Stimulated activated CD8-positive, alpha-beta memory T cell treated with anti-CD3 and anti-CD28 coated beads, Interleukin-7, amount 100 ng/mL, for 48 hours (primary cell): ENCODE measurements at places on chromosomes 2 and 18.

DNA sequence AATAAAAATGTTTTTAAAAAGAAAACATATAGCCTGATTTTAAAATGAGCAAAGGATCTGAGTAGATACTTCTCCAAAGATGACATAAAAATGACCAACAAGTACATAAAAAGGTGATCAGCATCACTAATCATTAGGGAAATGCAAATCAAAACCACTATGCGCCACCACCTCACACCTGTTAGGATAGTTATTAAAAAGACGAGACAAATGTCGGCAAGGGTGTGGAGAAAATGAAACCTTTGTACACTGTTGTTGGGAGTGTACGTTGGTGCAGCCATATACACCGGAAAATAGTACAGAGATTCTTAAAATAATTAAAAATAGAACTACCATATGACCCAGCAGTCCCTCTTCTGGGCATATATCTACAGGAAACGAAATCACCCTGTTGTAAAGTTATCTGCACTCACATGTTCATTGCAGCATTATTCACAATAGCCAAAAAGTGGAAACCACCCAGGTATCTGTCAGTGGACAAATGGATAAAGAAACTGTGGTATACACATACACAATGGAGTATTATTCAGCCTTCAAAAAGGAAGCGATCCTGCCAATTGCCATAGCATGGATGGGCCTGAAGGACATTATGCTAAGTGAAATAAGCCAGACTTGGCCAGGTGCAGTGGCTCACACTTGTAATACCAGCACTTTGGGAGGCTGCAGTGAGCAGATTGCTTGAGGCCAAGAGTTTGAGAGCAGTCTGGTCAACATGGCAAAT is 91.6 kb downstream of the PRKRA start:
- no peak for DNase-seq

DNA sequence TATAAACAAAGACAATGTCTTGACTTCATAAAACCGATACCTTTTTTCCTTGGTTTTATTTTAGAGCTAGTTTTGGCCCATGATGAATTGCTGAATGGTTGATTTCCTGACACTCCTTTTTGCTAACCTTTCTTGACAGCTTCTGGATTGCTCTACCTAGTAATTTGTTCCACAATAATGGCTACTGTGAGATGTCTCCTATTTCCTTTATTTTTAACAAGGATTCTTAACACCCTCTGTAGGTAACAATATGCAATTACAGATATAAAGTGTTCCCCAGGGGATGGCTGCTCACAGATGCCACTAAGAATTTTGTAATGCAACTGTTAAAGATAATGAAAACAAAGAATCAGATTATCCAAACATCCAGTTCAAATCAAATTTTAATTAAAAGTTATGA is 100.8 kb upstream of the ATP5MC3 start:
- no peak for DNase-seq

GRCh38 chr18:58525517-58525916 is 103.4 kb downstream of the ALPK2 start:
- DNase-seq = peak; percentile 52

DNA sequence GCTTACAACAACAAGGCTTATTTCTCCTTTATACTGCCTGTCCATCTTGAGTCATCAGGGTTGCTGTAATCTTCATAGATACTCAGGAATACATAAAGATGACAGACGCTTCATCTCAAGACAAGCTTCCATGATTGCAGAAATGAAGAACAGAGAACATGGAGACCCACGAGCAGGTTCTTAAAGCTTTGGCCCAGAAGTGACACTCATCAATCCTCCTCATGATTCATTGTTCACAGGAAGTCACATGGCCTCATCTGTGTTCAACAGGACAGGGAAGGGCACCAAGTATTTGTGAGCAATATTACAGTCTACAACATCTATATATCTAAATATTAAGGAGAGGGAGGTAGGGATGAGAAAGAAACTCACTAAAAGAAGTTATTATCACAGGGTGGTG is 36.5 kb upstream of the PGAP1 start:
- no peak for DNase-seq

DNA sequence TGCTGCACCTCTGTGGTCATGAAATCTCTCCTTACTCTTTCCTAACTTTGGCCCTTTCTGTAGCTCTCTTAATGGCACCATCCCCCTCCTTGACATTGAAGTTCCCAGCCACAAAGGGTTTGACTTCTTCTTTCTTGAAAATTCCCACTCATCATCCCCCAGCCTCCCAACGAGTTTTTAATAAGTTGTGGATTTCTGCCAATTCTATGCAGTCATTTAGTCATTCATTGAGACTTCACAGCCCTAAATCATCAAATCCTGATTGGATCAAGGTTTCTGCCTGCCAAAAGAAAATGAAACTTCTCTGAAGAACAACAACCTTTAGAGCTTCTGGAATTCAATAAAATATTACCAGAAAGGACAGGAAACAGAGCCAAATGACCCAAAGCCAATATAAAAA is 354.3 kb downstream of the CLIP4 start:
- DNase-seq = no peak

DNA sequence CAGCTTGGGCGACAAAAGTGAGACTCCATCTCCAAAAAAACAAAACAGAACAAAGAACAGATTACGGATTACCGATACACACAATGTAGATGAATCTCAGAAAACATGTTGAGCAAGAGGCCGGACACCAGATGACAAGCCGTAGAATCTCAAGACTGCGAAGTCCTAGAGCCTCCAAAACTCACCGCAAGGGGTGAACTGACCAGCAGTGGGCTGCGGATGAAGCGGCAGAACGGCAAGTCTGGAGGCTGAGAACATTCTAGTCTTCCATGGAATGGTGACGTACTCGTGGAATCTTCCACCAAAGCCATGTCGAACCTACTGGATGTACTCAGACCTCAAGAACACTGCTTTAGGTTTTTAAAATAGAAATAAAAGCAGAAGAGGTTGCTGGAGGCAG is 198.8 kb downstream of the NDUFA10 start:
- no peak for DNase-seq

- DNase-seq = no peak
These were observed 9.3 kb downstream of the SF3B1 start for GRCh38 chr2:197425550-197425949.

DNA sequence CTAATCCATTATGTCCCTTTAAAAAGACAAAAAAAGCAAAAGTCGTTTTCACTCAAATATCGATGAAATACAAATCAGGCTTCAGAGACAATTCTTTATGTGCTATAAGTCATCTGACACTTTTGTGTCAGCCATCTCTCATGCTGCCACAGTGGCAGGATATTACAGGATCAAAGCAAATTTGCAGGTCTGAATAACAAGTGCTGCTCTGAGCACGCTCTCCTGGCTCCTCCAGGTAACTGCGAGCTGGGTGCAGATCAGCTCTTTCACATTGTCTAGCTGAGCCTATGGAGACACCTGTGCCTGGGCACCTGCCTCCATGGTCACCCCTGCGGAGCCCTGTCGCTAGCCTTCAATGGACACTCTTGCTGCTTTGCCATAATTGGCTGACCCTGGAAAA is 250.2 kb upstream of the RAB12 start:
- DNase-seq = no peak

- DNase-seq = no peak
These were observed 7.4 kb upstream of the GPR75 start for GRCh38 chr2:53867169-53867568.

- DNase-seq = no peak
These were observed 5.9 kb upstream of the MOCOS start for GRCh38 chr18:36181441-36181840.

GRCh38 chr18:13447621-13448334 is 229.2 kb downstream of the LDLRAD4 start:
- no peak for DNase-seq

DNA sequence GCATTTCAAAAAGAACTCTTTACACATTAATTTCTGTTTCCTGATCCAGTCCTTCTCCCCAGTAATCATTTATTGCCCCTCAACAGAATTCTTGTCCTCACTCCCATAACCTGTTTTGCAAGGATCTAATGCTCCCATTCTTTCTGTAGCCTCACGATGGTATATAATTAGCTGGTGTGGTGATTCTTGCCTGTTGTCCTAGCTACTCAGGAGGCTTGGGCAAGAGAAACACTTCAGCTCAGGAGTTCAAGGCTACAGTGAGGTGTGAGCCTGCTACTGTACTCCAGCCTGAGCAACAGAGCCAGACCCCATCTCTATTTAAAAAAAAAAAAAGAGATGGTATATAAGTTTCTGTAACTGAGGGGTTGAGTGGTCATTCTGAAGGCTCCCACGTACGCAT is 7.7 kb upstream of the TRAPPC8 start:
- no peak for DNase-seq

GRCh38 chr2:10534514-10535250 is 86.6 kb upstream of the ODC1 start:
- DNase-seq = no peak

GRCh38 chr2:165897074-165897473 is 56.5 kb downstream of the TTC21B start:
- no peak for DNase-seq

DNA sequence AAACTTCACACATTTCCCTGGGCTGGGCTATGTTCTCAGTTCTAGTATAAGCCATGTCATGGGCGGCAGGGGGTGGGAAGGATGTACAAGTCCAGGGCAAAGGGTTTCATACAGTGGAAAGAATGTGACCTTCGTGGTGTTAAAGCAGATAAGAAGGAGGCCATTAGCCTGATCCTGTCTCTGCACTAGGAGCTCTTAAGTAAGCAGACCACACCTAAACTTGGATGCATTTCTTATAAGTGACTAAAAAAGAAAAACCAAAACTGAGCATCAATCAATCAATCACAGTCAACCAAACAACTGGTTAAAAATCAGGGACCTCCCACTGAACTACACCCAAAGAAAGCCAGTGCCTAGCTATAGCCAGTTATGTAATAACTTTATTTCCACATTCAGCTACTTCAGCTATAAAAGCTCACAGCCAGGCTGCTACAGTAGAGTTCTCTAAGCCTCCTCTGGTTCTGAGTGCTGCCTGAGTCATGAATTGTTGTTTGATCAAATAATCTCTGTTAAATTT is 46.8 kb upstream of the RIOK3 start:
- no peak for DNase-seq

GRCh38 chr18:60040971-60041370 is 141.2 kb downstream of the PMAIP1 start:
- no peak for DNase-seq

DNA sequence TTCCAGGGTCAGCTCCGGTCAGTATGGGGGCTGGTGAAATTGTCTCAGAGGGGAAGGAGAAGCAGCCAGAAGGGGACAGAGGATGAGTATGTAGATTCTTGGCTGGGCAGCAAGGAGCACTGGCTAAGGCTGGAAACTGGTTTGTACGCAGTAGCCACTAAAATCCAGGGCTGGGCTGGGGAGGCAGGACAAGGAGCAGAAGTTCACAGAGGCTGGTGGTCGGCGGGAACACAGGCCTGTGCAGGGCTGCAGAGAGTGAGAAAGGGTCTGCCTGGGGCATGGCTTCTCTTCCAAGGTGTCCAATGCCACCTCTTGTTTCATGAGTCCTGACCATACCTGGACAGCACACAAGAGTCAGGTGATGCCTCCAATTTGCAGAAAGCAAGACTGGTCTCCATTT is 94.4 kb upstream of the HDAC4 start:
- DNase-seq = no peak

GRCh38 chr2:228474466-228474865 is 293.0 kb upstream of the SPHKAP start:
- DNase-seq = no peak
